Activated gamma-delta T cell (primary cell): ENCODE measurements at places on chromosomes 12 and 14.

- DNase-seq, result no peak
Observed at GRCh38 chr12:104788840-104789271, 169.2 kb downstream of the SLC41A2 start.

DNA sequence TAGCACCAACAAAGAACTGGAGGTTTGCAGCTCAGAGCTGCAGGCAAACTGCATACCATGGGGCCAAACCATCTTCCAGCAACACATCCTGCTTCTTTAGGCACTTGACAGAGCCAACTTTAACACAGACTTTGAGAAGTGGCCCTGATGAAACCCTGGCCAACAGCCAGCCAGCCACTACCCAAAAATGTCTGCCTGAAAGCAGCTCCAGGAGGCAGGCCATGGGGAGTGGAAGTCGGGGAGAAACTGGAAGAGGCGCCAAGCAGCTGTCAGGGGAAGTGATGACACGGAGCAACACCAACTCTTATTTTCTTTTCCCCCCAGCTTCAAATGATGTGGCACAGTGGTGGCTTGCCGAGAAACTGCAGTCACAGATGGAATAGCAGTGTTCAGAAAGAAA, 110.9 kb upstream of the PLXNC1 start:
- no peak for DNase-seq

DNA sequence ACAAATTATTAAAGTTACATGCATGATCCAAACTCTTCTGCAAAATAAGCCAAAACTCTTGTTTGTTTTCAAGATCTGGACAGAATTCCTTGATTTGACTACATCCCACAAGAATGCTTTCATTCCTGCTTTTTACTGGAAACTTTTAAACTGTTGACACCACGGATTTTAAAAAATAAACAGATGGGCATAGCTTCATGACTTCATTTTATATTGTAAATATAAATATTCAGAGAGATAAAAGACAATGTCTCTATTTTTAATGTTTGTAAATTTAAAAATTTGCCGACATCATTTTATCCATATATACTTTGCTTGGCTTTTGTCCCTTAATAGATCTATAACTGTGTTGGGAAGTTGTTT, 134.3 kb upstream of the DCN start:
- no peak for DNase-seq

DNA sequence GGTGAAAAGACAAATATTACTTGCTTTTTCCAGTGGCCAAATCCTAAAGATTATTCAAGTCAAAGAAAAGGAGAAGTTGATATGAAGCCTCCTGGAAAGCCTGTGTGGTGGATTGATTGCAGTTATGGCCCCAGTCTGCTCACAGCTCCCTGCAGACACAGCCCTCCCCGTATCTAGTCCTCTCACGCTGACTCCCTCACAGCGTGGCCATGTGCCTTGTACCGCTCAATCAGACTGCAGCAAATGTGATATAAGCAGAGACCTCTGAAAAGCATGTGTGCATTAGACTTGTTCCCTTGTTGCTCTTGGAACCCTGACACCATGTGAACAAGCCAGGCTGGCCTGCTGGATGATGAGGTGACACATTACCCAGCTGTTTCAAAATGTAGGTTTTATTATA, 398.0 kb upstream of the GARIN6 start:
- no peak for DNase-seq

GRCh38 chr14:52006361-52006760, 17.0 kb downstream of the RTRAF start:
- DNase-seq, result no peak

- DNase-seq, result no peak
Observed at GRCh38 chr14:55436519-55436918, 3.9 kb downstream of the TBPL2 start.

- DNase-seq, result no peak
Observed at GRCh38 chr14:68636597-68636996, 156.3 kb downstream of the ZFP36L1 start.

DNA sequence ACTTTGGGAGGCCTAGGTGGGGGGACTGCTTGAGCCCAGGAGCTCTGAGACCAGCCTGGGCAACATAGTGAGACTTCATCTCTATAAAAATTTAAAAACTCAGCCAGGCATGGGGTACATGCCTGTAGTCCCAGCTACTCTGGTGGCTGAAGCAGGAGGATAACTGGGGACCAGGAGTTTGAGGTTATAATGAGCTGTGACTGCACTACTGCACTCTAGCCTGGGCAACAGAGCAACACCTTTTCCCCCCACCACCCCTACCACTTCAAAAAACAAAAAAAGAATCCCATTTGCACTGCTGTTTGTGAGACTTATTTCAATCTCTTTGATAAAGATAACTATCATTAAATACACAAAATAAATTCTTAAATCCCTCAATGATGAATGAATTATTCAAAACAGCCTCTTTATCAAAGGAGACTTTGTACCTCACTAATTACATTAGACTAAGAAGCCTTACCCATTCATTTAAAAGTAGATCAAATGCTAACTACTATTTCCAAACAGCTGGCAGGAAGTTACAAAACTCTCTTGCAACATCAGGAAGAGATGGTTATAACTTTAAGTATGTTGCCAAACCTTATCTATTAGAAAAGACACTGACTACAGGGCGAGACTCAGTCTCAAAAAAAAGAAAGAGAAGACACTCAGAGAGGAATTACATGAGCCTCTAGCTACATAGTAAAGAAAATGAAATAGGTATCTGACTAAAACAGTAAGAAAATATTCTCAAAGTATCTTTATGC, 14.7 kb downstream of the BLTP3B start:
- DNase-seq, result no peak

DNA sequence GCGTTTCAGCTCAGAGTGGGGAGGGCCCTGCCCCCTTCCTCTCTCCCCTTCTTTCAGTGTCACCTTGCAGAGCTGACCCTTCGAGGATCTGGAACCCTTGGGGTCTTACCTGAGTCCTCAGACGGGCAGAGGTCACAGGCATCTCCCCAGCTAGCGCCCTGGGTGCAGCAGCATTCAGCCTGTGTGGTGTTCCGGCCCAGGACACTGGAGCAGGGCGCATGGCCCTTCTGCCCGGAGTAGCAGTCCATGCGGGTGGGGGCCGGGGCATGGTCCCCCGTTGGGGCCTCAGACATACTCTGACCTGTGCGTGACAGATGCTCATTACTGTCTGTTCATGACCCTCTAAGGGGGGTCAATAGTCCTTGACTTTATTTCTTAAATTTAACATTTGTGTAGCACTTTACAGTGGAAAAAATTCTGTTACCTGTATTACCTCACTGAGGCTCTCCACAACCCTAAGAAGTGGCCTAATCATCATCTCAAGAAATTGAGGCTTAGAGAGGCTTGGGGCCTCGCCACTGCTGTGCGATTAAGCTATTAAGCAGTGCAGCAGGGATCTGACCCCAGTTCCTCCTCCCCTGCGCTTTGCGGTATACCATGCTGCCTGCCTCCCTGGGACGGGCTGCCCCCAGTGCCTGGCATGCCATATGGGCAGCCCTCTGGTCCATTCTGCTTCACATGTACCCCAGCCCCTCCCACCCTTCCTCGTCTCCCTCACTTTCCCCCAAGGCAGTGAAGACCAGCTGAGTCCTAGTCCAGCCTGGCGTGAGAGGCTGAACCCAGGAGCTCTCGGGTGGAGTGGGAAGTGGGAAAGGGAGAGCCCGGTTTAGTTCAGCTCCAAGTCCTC, 11.5 kb downstream of the ISCA2 start:
- no peak for DNase-seq
